RKO (cell line): ENCODE measurements at places on chromosomes 11 and 22.

- peak; percentile 21 for DNase-seq
Observed at GRCh38 chr22:41021061-41021612, 70.0 kb downstream of the RBX1 start.

GRCh38 chr22:45071618-45072017 is 61.8 kb upstream of the PHF21B start:
- no peak for DNase-seq

DNA sequence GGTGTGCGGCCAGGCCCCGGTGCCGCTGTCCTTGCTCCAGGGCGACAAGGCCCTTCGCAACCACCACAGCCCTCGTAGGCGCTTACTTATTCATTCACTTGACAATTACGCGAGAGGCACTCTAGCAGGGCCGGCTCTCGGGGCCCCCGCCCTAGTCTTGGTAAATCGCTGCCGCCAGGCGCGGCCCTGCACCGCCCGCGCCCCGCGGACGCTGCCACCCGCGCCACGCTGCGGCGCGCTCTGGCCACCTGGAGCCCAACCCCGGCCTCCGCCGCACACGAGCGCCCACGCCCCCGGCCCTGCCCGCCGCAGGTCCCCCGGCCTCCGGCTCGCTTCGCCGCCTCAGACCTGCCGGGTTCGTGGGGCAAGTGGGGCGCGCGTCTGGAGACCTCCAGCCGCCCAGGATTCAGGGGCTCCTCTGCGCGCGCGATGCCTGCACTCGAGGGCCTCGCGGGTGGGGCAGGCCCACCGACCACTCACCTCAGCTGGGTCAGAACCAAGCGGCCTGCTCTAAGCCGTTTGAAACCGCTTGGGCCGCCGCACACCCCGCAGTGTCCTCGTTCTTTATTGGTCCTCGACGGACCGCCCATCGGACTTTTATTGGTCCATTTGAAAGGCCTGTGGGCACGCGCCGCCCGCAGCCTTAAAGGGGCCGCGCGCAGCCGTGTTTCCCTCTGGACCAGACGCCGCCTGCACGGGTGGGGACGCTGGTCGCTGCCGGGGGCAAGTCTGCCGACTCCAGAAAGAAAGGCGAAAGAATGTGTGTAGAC is at the start of gene CKAP5:
Gene CKAP5, minus strand, starts transcription at position 541 of the 770 bp plus-strand sequence. CDS start 25,049 bp downstream, outside the sequence.
- DNase-seq, result peak; percentile 90

GRCh38 chr11:21429401-21429800 is 760.0 kb downstream of the NELL1 start:
- no peak for DNase-seq

GRCh38 chr22:27205492-27206373 is 548.3 kb downstream of the MIAT start:
- DNase-seq, result no peak

- DNase-seq, result no peak
Observed at GRCh38 chr22:30742291-30743256, 47.9 kb downstream of the OSBP2 start.

GRCh38 chr22:49213731-49214352 is 613.8 kb downstream of the BRD1 start:
- no peak for DNase-seq

- DNase-seq, result no peak
Observed at GRCh38 chr22:46674906-46675305, 54.7 kb downstream of the GRAMD4 start.

GRCh38 chr11:2128511-2129307 is 10.5 kb downstream of the IGF2 start:
- no peak for DNase-seq

- no peak for DNase-seq
Observed at GRCh38 chr11:16779436-16779835, 41.0 kb downstream of the C11orf58 start.

- DNase-seq, result no peak
Observed at GRCh38 chr22:37500745-37501609, 14.8 kb upstream of the MFNG start.

DNA sequence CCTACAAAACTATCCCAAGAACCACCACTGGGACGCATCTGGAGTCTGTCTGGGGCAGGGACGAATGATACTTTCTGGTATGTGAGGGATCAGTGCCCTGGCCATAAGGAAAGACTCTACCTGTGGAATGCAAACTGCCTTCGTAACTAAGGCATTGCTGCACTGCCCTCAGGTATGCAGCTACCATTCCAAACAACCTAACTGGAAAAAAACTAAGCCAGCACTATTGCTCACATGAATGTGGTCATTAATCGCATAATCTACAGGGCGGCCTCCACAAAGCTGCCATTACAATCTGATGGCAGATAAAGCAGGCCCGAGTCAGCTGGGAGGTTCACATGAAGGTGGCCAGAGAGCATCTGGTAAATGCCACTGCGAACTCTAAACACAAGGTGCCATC is 3.9 kb downstream of the PACSIN2 start:
- DNase-seq, result no peak

DNA sequence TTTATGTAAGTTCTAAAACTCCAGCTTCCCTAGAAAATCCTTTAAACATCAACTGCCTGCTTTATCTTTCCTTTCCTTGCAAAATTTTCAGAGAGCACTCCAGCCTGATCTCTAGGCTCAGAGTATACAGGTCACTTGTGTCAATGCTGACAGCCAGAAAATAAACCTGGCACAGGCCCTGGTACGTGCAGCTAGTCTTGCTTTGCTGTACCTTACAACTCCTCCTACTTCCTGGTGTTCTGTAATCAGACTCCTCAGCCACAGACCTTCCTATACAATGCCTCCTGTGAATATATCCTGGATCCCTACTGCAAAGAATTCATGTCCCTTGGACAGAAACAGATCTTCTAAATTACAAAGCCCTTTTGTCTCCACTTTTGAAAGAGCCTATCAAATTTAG is 24.2 kb upstream of the TMEM123 start:
- DNase-seq, result no peak

GRCh38 chr11:132245403-132246385 is 875.3 kb downstream of the NTM start:
- DNase-seq, result no peak

GRCh38 chr11:35242412-35243242 is 103.7 kb downstream of the CD44 start:
- no peak for DNase-seq

DNA sequence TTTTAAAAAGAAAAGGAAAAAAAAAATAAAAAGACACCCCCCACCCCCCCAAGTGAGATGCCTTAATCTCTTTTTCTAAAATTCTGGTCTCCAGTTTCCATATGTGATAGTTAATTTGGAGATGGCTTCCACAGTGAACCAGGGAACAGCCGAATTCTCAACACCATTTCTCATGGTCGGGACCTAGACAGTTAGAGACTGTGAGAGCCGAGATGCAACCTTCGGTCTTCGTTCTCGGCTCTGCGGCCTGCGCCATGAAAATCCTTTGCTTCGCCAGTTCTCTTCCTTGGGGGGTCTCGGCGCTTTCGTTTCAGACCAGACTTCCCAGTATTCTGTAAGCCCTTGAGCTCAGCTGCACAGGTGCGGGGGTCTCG is 723 bp downstream of the CACNG2 start:
- no peak for DNase-seq

DNA sequence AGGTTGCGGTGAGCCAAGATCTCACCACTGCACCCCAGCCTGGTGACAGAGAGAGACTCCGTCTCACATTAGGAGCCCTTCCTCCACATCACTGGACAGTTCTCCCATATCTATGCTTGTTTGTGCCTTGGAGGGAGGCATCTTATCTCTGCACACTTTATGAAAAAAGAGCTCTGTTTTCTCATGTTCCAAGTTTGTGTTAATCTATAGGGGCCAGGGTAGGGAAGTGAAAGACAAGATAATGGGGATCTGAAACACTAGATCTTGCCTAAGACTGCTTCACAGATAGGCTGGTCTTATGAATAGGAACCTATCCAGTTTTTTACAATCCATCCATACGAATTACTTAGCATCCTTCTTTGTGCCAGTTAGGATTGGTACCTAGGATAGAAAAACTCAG is 17.1 kb downstream of the OR6Q1 start:
- DNase-seq, result no peak

GRCh38 chr11:46369458-46370152 is 11.9 kb upstream of the MDK start:
- peak; percentile 78 for DNase-seq

GRCh38 chr11:73325036-73325981 is 17.2 kb downstream of the ARHGEF17 start:
- no peak for DNase-seq

- no peak for DNase-seq
Observed at GRCh38 chr11:120316880-120317688, 8.0 kb upstream of the TLCD5 start.

DNA sequence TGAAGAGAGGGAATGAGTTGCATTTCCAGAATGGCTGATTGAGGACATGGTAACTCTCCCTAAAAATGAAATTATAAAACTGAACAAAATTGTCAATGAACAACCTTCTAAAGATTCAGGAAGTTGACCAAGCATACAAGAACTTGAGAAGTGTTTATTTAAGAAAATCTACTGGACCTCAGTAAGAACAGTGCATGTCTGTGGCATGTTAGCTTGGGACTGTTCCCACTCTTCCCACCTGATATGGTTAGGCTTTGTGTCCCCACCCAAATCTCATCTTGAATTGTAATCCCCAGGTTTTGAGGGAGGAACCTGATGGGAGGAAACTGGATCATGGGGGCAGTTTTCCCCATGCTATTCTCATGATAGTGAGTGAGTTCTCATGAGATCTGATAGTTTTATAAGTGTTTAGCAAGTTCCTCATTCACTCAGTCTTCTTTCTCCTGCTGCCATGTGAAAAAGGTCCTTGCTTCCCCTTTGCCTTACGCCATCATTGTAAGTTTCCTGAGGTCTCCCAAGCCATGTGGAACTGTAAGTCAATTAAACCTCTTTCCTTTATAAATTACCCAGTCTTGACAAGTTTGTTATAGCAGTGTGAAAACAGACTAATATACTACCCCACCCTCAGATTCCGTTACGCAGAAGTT is 15.4 kb downstream of the MS4A13 start:
- no peak for DNase-seq

GRCh38 chr11:84384731-84385130 is 1098.6 kb upstream of the CCDC90B start:
- peak; percentile 66 for DNase-seq

DNA sequence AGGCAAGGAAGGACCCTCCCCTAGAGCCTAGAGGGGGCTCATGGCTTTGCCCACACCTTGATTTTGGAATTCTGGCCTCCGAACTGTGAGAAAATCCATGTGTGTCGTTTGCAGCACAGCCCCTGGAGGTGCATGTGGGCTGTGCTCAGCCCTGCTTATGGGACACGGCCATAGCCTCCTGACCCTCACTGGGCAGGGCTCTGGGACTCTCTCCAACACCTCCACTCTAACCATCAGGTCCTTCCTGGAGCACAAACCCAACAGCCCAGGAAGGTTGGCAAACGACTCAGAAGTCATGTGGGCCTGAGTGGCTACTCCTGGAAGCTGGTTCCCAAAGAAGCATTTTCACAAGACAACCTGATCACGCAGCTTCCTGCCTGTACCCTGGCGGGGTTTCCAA is 144.1 kb downstream of the CTTN start:
- no peak for DNase-seq

- peak; percentile 75 for DNase-seq
Observed at GRCh38 chr11:85827748-85828639, 17.1 kb upstream of the SYTL2 start.

GRCh38 chr11:14611939-14612338 is 31.7 kb upstream of the PDE3B start:
- DNase-seq, result no peak

DNA sequence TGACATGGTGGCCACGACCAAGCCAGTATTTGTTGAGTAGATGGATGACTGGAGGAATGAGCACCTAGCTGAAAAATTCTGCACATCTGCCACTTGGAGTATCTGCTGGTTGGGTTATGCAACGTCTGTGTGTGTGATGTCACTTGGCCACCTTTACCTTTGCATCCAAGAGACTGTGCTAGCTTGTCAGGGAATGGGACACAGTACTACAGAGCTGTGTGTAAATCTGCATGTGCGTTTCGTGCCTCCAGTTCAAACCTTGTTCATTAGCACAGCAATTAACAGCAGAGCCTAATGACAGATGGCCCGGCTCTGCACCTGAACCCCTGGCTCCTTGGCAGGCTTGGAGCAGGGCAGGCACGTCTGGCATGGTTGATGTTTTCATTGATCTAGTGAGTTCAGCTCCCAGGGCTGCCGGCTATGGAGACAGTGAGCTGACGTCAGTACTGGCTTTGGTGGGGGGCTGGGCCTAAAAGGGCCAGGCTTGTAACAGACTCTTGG is 188.4 kb upstream of the NAV2 start:
- no peak for DNase-seq

DNA sequence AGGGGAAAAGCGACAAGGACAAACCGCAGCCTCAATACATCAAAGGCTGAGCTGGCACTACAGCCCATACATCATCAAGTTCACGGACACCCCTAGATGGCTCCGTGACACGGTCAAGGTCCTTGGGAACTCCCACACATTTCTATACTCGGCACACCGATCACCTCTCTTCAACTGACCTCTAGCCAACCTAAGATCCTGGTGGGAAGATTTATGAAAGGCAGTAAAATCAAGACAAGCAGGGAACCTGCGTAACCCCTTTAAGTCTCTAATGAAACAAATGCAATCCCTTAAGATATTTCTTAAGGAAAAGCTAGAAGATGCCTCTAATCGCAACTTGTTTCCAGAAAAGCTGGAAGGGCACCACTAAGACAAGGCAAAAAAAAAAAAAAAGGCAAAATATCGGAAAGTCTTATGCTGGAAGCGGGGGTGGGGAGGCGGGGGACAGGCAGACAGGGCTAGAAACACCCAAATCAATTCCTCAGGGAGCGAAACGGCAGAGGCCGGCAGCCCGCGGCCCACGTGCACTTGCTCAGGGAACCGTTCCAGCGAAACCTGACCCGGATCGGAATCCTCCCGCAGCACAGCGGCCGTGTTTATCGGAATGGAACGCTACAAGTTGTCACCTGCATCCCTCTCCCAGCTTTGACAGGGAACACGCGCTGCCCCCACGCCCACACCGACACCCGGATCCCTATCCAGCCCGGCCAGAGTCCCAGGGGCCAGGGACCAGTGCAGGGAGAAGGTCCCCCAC is 1.4 kb downstream of the ARHGAP20 start:
- no peak for DNase-seq
